ENCODE measurements at places on chromosomes 16 and 17. TPM values are rescaled to one million over a fixed set of nuclear protein-coding genes. Genes with fewer than 3 reads are reported as not detected.

The KIFC3 gene
- not detected for total RNA-seq

The ATP2A1 gene
- 1.2 TPM for total RNA-seq

The ARL5C gene
- not detected for total RNA-seq

The ATP1B2 gene
- total RNA-seq: 0.18 TPM

The ACSM2A gene
- total RNA-seq: not detected

The CES4A gene
- total RNA-seq: 61.9 TPM

The TXNDC17 gene
- 56.1 TPM for total RNA-seq

The RAPGEFL1 gene
- 4.5 TPM for total RNA-seq

The CDH16 gene
- total RNA-seq: not detected

The AMZ2 gene
- 70.2 TPM for total RNA-seq

The CLDN9 gene
- total RNA-seq: 0.30 TPM

Measured in activated naive CD4-positive, alpha-beta T cell treated with anti-CD3 and anti-CD28 coated beads, Interleukin-2, amount 10 ng/mL, durations not matched to agents 5 hours and 36 hours (primary cell).